ENCODE measurements at places on chromosomes 4 and X.

DNA sequence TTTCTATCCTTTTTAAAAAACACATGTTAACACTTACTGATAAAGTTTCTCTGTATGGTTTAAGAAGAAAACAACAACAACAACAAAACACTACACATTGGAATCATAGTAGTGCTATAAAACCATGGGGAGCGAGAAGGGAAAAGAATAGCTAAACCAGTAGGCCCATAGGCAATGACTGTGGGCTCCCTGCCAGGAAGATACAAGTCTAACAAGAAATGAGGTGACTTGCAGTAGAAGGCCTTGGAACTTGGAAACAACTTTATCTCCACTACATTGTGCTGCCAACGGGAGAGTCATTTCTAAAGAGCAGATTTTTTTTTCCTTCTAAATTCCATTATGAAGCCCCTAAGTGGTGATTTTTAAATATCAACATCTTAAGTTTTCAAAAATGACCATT lies 78.0 kb downstream of the GPC4 start:
- DNase-seq, result no peak

GRCh38 chr4:186037692-186038658 lies 31.0 kb upstream of the TLR3 start:
- peak; percentile 45 for DNase-seq

- DNase-seq, result no peak
Observed at GRCh38 chr4:20044966-20045365, 206.7 kb upstream of the SLIT2 start.

DNA sequence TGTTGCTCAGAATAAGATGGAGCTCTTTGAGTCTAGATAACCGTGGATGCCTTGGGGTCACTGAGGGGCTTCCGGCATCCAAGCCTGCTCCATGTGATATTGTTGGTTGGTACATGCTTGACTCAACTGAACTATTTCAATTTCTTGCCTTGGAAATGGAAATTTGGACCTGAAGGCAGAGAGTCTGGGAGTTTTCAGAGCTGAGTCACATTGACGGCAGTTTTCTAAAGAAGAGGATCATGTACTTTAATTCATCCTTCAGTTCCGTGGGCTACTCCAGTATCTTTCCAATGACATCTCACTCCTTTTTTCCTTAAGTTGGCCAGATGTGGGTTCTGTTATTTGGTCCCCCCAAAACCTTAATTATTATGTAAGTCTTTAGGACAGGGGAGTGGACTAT lies 100.5 kb downstream of the MFAP3L start:
- no peak for DNase-seq

DNA sequence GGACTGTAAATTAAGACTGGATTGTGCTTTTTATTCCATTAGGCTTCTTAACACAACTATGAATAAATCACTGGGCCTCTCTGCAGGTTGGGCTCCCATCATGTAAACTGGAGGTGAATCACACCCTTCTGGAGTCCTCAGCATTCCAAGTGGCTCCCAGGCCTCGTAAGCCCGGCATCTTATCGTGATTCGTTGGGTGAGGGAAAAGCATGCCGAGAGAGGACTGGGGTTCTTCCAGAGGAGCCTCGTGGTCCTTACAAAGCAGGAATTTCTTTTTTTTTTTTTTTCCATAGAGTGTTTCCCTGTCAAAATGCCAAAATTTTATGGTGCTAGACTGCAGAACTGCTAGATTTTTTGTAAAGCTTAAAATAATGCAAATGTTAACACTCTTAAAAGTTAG lies 20.0 kb downstream of the CLDN22 start:
- no peak for DNase-seq

DNA sequence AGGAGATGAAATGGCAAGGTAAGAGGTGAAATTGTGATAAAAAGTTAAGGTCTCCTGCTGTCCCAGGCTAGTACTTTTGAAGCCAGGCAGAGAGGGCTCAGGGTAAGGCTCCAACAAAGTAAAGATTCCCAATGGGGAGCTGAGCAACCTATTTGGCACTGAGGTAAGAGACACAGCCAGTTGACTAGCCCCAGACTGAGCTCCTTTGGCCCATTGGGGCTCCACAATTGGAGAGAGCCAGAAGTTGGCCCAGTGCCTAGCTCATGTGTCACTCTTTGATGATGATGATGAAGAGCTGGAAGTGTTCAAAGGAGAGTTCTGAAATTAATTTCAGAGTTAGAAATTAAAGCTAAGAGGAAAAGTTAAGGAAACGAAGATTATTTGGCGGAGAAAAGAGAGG lies 94.6 kb downstream of the RLIM start:
- DNase-seq, result no peak

DNA sequence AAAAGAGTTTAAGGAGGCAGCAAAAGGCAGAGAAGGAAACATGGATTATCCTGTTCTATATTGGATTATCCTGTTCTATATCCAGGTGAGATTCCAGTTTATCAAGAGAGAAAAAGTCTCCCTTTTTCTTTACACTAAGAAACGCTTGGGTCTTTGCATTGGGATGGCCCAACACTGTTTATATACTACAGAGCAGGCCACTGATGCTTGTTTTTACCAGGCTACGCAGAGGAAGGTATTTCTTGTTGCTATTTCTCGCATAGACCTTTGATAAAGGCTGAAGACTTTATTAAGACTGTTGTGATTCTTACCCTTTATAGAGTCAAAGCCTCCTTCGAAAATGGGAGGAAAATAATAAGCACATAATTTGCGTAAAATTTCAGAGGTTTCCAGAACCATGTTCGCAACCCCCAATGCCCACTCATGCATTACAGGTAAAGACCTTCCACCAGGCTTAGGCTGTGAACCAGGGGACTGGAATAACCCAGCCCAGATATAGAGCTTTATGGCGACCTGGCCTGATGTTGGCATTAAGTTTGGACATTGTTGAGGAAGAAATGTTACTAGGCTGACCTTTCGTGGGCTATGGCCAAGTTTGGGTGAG lies 218.3 kb downstream of the PTTG2 start:
- DNase-seq, result no peak

Measured in SW480 (cell line).